Activated CD8-positive, alpha-beta memory T cell treated with anti-CD3 and anti-CD28 coated beads for 4 hours (primary cell): ENCODE measurements at places on chromosomes 2 and 18.

- no peak for DNase-seq
Observed at GRCh38 chr2:48026865-48027264, 120.6 kb upstream of the FBXO11 start.

GRCh38 chr2:219661955-219662395 is 34.5 kb downstream of the SLC4A3 start:
- DNase-seq, result no peak

DNA sequence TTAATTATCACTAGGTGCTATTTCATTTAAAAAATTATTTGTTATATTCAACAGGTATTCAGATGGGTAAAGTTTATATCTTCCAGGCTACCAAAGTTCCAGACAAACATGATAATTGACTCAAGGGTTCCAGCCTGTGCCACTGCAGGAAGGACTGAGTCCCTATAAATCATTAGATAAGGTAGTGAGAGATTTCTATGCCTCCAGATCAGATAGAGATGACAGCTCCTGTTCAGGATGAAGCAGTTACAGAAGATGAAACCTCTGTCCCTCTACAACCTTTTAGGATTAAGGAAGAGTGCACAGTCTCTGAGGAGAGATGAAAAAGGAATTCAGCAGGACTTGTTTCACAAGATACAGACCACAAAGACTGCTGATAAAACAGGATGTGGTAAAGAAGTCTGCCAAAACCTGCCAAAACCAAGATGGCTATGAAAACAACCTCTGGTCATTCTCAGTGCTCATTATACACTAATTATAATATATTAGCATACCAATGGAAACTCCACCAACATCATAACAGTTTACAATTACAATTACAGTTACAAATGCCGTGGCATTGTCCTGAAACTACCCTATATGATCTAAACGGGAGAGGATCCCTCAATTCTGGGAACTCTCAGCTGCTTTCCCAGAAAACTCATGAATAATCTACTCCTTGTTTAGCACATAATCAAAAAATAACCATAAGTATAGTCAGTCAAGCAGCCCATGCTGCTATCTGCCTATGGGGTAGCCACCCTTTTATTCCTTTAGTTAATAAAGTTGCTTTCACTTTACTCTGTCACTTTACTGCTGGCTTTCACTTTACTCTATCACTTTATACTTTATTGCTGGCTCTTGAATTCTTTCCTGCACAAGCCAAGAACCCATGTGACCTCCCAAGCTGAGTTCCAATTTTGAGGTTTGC is 288.5 kb downstream of the PDE11A start:
- no peak for DNase-seq

DNA sequence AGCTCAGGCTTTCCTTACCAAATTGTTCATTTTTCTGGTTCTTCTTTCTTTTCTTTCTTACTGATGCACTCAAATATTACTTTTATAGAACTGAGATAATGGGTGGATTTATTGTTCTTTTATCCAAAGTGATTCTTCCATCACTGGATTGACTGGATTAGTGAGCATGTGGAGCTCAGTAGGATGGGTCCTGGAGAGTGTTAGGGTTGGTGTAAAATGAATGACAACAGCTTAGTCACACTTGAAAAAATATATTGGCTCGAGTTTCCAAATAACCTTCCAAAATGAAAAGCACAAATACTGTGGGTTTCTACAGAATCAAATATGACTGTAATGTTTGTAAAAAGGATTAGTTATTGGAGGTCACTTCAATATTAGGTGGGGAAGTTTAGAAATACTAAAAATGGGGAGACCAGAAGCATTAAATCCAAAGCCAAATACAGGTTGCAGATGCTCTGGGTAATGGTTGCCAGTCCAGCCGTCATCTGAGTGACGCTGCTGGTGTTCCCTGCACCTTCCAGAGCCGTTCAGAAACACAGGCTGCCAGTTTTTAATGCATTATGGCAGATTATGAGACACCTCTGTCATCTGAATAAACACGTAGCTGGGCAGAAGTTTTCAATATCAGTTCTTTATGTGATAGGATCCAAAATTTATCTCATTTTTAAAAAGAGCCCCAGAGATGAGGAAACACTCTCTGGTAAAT is 294.8 kb upstream of the NRP2 start:
- DNase-seq, result no peak

- no peak for DNase-seq
Observed at GRCh38 chr2:101622210-101623030, 75.1 kb upstream of the MAP4K4 start.

GRCh38 chr2:237509151-237509550 is 22.1 kb downstream of the MLPH start:
- DNase-seq, result no peak

GRCh38 chr2:203286532-203286931 is 41.7 kb upstream of the ABI2 start:
- DNase-seq, result no peak

DNA sequence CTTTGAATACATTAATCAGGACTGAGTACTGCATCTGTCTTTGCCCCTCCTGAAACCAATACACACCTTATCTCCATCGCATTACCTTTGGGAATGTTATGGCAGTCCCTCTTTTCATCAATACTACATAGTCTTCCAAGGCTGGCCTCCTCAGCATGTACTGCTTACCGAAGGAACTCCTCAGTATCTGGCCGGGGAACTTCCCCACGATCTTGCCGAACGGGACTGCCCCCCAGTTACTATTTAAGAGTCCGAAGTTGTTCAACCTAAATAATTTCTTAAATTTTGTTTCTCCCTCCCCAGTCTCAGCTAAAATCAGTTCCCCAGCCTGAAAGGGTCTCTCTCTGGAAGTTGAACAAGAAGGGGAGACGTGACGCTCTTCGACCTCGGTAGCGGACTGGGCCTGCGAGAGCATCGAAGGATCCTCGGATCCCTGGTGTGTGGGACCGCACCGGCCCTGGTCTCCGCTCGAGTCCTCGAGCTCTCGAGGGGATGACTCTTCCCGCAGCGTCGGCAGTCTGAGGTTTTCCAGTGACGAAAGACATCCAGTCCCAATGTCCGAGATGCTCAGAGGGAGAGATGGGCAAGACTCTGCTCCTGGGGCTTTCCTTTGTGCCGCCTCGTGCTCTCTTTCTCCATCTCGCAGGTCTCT is 489 bp downstream of the TRMT61B start:
- DNase-seq, result no peak

DNA sequence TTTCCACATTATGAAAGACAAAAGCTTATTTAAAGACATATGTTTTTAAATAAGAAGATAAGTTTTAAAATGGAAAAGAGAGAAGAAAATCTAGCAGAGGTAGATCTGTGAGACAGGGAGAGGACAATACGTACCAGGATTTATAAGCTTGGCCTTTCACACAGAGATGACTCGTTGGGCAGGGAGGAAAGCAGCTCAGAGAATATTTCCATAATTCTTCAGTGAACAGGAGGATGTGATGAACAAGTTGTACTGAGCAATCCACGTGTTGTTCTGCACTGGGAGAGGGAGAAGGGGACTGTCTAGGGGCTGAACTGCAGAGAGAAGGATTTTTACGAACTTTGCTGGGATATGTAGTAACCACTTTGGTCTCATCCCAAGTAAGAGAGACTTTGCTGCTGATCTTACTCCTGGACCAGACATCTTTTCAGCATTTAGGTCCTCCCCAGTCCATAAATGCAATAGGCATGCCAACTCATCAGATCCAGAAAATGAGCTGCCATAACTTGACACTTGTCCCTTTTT is 162.5 kb upstream of the SETBP1 start:
- no peak for DNase-seq

DNA sequence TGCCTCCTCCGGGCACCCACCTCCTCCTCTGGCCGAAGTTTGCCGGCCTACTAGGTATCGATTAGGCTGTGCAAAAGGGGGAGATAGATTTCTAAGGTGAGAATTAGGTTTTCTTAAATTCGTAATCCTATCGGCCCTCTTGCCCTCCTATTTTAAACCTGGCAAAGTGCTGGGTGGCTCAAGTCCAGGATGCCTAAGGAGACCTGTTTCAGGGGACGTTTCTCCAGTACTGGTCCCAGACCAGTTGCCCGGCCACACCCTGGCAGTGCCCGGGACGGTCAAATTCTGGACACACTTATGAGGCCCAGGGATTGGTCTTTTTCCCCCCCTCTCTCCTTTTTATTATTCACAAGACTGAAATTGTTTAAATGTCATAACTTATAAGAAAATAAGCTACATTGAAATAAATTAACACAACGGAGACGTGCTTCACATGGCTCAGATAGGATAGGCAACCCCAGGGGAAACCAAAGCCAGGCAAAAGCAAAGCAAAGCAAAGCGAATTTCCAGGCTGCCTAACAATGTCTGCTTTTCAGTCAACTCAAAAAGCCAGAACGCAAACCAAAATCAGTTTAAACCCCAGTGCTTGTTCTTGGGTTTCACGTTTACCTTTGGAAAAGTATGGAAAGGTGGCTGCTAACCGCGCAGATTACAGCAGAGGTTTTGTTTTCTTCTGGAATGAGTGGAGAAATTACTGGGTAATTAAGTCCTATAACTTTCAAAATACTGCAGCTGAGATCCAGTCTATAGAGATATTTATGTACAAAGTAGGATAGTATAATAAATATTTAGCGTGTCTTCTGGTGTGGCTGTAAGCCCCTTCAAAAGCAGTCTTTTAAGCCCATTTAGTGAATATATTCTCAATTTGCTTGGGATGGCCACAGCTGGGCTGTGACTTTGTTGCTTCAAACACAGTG is 3.0 kb downstream of the GBX2 start:
- DNase-seq, result no peak

GRCh38 chr2:119255760-119256581 is 32.3 kb downstream of the STEAP3 start:
- no peak for DNase-seq
